ENCODE measurements at places on chromosomes 6 and 20.

GRCh38 chr20:29410806-29411457 lies 1846.5 kb upstream of the DEFB115 start:
- DNase-seq = no peak

DNA sequence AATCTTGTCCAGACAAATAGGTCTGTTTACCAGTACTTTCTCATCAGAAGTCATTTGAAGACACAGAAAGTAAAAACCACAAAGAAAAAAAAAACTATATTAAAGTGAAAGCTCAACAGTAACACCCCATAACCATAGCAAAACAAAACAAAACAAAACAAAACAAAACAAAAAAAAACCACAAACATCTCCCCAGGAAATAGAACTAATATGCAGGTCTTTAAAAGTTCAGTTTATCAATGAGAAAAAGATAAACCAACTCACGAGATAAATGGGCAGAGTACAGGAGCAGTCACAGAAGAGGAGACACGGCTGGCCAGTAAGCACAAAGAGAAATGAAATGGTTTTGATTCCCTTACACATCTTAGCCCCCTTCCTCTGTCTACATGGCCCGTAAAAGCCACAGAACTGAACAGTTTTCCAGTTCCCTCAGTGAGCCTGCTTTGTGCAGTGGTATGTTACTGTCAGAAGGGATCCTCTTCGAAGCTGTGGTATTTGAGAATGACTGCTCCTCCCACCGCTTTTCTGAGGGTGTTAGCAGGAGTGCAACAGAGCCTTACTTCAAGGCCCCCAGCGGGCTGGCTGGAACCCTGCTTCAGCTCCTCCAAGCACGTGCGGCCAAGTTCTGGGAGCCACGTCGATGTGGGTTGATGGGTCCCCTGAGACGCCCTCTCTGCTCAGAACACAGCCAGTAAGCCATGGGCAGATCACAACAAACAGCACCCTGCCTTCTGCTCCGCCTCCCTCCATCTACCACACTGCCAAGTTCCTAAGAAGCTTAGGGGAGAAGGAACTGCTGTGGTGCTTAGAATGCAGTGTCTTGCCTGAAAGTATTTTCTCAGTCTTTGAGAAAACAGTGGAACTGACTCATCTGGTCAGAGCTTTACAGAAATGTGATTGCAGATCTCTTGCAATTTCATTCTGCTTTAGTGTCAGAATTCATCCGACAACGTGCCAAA lies 14.0 kb downstream of the UST start:
- no peak for DNase-seq

GRCh38 chr6:168115748-168116437 lies 36.9 kb upstream of the FRMD1 start:
- DNase-seq = no peak

DNA sequence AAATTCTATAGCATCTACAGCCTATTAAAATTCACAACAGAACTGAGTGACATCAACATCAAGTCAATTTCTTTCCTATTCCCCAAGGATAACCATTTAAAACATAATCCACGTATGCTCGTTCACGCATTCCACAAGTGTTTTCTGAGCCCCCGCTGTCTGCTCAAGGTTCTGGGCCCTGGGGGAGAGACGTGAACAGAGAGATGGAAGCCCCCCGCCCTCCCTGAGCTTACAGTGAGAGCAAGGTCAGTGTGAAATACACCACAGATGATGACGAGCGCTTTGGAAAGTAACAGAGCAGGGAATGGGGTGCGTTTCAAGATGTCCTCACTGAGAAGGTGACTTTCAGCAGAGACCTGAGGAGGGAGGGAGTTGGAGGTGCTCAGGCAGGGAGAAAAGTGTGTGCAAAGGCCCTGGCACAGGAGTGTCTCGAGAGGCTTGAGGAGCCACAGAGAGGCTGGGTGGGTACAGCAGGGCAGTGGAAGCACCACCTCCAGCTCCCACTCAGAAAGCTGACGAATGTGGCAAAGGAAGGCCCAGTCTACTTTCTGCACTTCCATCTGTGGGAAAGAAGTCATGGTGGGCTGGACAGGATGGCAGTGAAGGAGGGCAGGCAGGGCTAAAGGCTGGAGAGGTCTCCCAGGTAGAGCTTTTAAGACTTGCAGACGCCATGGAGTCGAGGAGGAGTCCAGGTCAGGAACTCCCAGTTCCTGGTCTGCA lies 88.3 kb downstream of the DLL1 start:
- DNase-seq = no peak

DNA sequence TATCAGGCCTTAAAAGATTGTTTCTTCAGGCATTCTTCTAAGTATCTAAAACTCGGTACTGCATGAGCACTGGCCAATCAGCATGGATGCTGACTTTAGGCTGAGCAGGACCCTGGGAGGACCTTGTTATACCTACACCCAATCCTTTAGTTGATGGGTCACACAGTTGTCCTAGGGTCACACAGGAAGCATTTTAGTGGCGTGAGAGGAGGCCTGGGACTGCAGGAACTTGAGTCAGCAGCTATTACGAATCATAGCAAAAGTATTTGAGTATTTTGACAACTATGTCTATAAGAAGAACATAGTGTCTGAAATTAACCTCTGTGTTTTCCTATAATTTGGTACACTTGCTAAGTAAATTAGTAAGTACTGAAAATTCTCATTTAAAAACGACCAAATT lies 741.4 kb downstream of the HACE1 start:
- DNase-seq = no peak

GRCh38 chr6:134903448-134903847 lies 46.5 kb downstream of the ALDH8A1 start:
- no peak for DNase-seq

GRCh38 chr6:118280210-118280609 lies 267.9 kb upstream of the PLN start:
- no peak for DNase-seq

- no peak for DNase-seq
Measured at GRCh38 chr6:119542037-119542436, 192.5 kb upstream of the MAN1A1 start.

GRCh38 chr20:11921321-11921720 lies 3.6 kb downstream of the BTBD3 start:
- DNase-seq = peak; percentile 73

All from cerebellar nuclear complex (tissue), 1 donor.